ENCODE measurements at places on chromosomes 11 and 22.

DNA sequence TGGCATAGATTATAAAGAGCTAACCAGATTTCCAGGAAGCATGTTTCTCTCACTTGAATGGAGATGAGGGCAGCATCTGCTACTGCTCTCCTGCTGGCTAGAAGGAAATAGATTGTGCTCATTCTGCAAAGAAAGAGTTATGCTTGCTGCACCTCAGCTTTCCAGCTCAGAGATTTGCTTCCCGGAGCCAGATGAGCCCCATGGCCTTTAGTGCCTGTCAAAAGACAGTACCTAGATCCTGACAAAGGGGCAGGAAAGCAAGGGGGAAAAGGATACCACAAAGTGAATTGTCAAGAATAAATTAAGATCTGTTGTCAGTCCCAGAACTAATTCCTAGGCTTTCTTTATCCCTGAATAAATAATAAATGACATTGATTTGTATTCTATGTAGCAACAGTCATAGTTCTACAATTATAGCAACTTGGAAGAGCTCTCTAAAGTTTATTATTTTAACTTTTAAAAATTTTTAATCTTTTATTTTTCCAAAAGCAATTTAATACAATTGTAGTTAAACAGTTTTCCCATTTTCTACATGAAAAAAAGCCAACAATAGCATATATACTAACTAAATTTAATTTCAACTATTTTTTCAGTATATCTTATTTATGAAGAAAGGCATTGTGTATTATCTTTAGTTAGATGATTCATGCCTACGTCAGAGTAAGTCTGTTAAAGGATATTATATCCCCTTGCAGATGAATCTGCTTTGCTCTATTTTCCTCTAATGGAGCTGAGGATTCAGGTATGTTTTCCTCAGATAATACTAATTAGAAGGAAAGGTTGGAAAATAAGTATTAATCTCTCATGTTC is 306.1 kb upstream of the DDI1 start:
- DNase-seq: no peak

- DNase-seq: no peak
Measured at GRCh38 chr22:33895444-33895843, 24.8 kb downstream of the LARGE1 start.

GRCh38 chr11:64400102-64400501 is 41.1 kb downstream of the RPS6KA4 start:
- no peak for DNase-seq

DNA sequence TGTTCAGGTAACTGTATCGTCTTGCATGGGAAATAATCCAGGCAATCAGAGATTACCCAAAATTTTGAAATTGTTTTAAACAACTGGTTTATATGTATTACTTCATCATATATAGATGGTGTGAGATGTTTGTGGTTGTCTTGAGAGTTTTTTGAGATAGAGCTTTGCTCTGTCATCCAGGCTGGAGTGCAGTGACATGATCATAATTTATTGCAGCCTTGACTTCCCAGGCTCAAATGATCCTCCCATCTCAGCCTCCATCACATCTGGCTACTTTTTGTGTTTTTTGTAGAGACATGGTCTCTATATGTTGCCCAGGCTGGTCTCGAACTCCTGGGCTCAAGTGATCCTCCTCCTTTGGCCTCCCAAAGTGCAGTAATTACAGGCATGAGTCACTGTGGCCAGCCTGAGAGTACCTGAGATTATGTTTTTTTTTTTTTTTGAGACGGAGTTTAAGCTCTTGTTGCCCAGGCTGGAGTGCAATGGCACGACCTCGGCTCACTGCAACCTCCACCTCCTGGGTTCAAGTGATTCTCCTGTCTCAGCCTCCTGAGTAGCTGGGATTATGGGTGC is 11.5 kb downstream of the CTNND1 start:
- no peak for DNase-seq

- DNase-seq: no peak
Measured at GRCh38 chr11:59787816-59788215, 22.8 kb downstream of the MRPL16 start.

- DNase-seq: no peak
Measured at GRCh38 chr11:78952175-78952574, 377.5 kb upstream of the NARS2 start.

- no peak for DNase-seq
Measured at GRCh38 chr22:28773461-28773867, 969 bp downstream of the CCDC117 start.

- no peak for DNase-seq
Measured at GRCh38 chr11:87583931-87584330, 546.2 kb downstream of the TMEM135 start.

DNA sequence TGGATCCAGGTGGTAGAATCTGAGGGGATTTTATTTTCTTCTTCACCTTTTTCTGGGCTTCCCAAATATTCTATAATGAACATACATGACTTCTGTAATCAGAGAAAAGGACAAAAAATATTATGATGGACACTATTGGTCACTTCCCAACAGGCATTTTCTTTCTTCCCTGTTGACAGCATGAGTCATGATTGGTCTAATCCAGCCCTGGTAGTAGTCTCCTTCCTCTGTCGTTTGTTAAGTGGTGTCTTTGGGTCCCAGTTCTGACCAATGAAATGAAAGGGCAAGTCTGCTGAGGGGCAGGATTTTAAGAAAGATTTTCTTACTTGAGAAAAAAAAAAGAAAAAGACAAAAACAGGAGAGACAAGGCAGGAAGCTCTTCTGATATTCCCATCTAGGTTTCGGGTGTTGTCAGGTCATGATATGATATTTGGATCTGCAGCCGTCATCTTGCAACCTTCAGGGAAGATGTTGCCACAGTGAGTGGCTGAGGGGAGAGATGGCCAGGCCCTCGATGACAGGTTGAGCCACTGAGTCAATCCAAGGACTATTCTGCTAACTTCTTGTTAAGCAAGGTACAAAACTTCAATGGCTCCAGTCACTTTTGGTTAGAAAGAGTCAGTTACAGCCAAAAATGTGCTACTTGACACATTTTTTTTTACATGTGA is 23.3 kb upstream of the PLEKHB1 start:
- DNase-seq: no peak

DNA sequence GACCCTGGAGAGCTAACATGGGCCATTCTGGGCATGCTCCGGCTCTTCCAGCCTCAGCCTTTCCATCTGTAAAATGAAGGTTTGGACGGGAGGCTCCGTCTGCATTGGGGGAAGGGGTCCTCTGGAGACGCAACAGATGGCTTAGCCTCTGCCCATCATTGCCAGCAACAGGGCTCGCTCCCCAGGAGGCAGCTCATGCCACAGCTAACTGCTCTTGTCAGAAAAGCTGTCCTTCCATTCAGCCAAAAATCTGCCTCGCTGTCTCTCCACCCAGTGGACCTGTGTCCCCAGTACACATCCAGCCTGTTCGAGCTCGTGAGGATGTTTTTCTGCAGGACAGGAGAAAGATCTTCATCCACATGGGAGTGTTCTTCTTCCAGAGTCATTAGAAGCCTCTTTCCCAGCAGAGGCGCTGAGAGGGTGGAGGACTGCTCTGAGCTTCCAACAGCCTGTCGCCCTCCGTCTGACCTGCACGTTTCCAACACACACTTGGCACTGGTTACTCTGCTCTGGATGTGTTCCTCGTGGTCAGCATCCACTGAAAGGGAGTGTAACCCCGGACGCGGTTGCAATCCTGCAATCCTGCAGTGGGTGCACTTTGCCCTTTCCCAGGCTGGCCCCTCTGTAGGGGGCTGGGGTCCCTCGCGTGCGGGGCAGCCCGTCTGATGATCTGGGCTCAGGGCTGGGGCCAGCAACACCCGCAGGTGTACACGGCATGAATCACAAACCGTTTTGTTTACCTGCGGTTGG is 1340.9 kb downstream of the TBC1D22A start:
- no peak for DNase-seq

- DNase-seq: no peak
Measured at GRCh38 chr22:48918585-48919186, 909.0 kb downstream of the BRD1 start.

- DNase-seq: no peak
Measured at GRCh38 chr11:59660621-59661020, 8.2 kb downstream of the PATL1 start.

GRCh38 chr11:32309530-32310213 is 125.7 kb downstream of the WT1 start:
- DNase-seq: no peak

- DNase-seq: no peak
Measured at GRCh38 chr11:88632163-88632562, 294.6 kb upstream of the CTSC start.

Data from NK-92 treated with Interleukin-12 subunit alpha and Interleukin-12 subunit beta, amount 100 ng/mL, for 24 hours (cell line).